Glutamatergic neuron (in vitro differentiated cells): ENCODE measurements at places on chromosomes 13 and 19.

DNA sequence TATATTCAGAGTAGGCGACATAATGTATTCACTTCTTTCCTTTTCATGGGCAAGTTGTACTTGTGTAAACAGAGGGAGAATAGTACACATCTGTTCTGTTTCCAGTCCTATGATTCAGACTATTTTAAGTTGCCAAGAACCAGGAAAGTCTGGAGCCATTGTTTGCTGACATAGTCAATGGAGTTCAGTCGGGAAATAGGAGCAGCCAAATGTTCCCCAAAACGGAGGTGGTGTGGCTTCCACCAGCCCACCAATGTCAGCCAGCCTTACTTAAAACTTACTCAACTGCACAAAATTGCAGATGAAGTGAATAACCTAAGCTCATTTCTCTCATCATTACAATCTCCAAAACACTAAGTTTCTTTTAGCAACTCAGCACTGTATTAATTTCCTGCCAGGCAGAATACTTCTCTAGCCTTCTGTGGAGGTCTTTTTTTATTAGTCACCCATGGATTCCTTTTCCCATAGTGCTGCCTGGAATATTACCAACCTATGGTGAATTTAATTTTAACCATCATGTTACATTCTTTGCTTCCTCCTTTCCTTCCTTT lies 22.3 kb upstream of the CSNK1A1L start:
- DNase-seq = no peak

- no peak for DNase-seq
Measured at GRCh38 chr19:1018393-1018792, 2.5 kb downstream of the TMEM259 start.

GRCh38 chr13:110326263-110326904 lies 19.3 kb downstream of the COL4A2 start:
- DNase-seq = no peak

DNA sequence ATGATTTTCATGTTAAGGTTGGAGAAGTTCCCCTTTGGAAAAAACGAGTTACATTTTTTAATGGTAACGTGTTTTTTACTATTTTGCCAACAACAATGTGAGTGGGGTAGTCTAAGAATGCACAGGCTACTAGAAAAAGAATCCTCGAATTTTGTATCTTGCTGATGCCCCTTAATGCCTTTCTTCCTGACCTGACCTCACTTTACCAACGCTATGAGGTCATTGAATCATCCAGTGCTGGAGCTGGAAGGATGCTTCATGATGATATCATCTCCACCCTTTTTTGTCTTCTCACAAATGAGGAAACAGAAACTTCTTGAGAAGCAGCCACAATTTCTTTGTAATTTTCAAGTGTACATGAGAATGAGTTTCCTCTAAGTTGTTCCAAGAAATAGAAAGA lies 8.2 kb upstream of the UBL3 start:
- DNase-seq = no peak

DNA sequence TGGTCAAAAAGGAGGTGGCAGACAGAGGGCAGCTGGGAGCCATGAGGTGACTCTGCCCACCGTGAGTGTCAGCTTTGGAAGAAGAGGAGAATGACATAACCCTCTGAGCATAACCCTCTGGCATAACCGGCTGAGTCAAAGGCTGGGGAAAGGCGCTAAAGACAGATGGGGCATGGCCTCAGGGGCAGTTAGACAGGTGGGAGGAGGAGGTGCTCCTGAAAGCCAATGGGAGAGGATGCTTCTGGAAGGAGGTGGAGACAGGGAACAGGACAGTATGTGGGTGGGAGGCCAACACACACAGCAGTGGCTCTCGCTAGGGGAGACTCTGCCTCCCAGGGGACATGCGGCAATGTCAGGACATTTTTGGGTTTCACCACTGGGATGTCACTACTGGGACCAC lies 17.1 kb downstream of the ELAVL1 start:
- no peak for DNase-seq

DNA sequence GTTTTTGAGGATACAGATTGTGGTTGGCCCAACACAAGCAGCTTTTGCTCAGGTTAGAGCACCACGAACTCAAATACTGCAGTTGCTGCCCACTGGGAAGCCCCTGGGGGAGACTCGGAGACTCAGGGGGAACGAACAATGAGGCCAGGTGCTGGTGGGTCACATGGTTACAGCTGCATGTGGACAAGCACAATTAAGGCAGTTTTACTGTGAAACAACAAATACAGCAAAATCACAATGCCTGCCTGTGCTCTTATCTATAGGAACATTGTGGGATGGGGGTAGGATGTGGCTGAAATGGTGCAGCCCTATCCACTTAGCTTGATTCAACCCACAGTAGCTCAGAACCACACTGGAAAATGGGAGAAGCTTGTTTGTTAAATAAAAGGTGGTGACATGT lies 119.7 kb upstream of the SPATA13 start:
- no peak for DNase-seq

DNA sequence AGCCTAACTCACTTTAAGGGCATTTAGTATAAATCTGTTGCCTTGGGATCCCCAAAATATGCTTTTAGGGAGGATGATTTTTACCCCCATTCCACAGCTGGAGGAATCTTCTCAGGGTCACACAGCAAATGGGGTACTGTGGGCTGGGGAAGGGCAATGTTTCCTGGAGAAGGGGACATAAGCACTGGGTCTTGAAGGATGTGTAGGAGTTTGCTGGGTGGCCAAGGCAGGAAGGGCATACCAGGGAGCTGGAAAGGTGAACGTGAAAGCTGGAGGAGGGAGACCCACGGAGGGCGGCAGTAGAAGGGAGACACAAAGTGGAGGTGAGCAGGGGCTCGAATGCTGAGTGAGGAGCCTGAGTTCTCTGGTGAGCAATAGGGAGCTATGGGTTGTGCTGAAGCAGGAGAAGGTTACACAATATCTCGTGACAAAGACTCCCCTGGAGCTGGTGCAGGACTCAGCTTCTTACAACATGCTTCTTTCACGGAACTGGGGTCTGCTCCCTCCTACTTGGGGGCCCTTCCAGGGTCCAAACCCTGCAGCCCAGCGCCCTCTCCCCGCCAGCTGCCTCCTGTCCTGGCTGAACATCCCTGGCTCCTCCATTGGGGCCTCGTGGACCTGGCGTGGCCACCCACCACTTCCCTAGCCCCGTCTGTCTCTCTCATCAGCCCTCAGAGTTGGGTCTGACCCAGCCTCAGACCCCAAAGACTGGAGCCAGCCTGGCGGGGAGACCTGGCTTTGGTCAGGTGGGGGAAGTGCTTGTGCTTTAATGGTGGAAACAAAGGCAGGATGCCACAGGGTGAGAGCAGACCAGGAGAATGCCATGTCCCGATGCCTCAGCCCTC lies 11.1 kb downstream of the CILP2 start:
- no peak for DNase-seq

- no peak for DNase-seq
Measured at GRCh38 chr13:69010789-69011188, 1096.8 kb upstream of the ATXN8OS start.

GRCh38 chr19:31054430-31054829 lies 294.8 kb downstream of the TSHZ3 start:
- DNase-seq = peak; percentile 67

DNA sequence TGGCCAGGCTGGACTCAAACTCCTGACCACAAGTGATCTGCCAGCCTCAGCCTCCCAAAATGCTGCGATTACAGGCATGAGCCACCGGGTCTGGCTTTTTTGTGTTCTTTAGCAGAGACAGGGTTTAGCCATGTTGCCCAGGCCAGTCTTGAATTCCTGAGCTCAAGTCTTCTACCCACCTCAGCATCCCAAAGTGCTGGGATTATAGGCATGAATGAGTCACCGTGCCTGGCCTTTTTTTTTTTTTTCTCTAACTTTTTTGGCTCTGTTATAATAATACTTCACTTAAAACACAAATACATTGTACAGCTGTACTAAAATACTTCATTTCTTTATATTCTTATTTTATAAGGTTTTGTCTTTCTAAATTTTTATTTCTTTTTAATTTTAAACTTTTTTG lies 599.5 kb upstream of the PCDH9 start:
- no peak for DNase-seq

GRCh38 chr19:10895363-10895762 lies 24.0 kb downstream of the CARM1 start:
- no peak for DNase-seq

- no peak for DNase-seq
Measured at GRCh38 chr13:43725460-43725859, 61.3 kb downstream of the ENOX1 start.

- DNase-seq = no peak
Measured at GRCh38 chr13:39910833-39911232, 255.4 kb downstream of the COG6 start.

- DNase-seq = no peak
Measured at GRCh38 chr13:73860501-73860900, 273.7 kb downstream of the KLF12 start.

- DNase-seq = no peak
Measured at GRCh38 chr19:7888826-7889217, 512 bp downstream of the LRRC8E start.

DNA sequence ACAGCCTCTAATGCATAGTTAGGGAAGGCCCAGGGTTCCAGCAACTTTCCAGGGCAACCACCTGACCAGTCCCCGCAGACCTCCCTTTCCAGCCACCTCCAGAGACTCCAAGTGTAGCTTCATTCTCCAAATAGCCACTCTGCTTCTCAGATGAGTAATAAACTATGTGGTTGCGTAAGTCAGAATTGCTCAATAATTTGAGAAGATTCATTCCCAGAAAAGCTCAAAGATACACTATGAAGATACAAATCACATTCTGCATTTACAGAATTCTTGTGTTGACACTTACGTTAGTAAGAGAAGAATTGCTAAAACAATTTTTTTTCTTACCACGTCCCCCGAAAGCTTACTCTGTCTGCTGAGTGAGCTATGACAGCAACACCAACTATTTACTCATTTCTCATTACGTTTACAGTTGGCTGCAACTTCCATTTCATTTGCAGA lies 8.2 kb upstream of the LATS2 start:
- DNase-seq = no peak

GRCh38 chr13:83568019-83568418 lies 314.3 kb downstream of the SLITRK1 start:
- DNase-seq = no peak

DNA sequence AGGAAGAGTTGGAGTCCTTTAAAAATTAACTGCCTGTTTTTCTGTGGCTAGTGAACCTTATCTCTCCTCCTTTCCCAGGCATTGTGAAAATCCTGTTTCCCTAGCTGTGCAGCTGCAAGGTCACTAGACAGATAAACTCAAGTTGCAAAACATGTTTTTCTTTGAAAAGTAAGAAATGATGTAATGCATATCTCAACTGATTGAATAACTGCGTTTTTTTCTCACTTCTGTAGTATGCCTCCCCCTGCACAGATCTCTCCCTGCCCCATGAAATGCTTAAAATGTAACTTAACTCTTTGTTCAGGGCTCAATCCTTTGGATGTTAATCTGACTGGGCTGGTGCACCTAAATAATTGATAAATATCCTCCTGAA lies 27.7 kb upstream of the CYSLTR2 start:
- DNase-seq = no peak

- peak; percentile 96 for DNase-seq
Measured at GRCh38 chr19:52188822-52189734, 774 bp upstream of the PPP2R1A start.
